GM20000 (cell line): ENCODE measurements at places on chromosomes 6 and 20.

- DNase-seq, result no peak
Measured at GRCh38 chr6:141029908-141030307, 1102.8 kb upstream of the GJE1 start.

- DNase-seq, result no peak
Measured at GRCh38 chr6:113315879-113316278, 541.3 kb upstream of the MARCKS start.

DNA sequence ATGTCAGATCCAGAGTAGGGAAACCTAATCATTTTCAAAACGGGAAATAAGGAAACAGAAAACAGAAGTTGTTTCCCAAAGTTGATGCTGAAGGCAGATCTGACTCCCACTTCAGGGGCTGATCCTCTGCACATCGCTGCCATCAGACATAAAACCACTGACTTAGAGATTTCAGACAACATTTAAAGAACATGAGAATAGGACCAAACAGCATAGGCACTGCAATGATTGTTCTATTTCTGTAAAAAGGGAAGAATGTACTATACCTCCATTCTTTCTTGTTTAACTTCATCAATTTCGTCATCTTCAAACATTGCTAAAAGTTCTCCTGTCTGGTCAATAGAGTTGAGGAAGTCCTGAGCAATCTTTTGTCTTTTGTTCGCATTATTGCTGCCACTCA lies 324.7 kb upstream of the RUNX2 start:
- DNase-seq, result no peak

DNA sequence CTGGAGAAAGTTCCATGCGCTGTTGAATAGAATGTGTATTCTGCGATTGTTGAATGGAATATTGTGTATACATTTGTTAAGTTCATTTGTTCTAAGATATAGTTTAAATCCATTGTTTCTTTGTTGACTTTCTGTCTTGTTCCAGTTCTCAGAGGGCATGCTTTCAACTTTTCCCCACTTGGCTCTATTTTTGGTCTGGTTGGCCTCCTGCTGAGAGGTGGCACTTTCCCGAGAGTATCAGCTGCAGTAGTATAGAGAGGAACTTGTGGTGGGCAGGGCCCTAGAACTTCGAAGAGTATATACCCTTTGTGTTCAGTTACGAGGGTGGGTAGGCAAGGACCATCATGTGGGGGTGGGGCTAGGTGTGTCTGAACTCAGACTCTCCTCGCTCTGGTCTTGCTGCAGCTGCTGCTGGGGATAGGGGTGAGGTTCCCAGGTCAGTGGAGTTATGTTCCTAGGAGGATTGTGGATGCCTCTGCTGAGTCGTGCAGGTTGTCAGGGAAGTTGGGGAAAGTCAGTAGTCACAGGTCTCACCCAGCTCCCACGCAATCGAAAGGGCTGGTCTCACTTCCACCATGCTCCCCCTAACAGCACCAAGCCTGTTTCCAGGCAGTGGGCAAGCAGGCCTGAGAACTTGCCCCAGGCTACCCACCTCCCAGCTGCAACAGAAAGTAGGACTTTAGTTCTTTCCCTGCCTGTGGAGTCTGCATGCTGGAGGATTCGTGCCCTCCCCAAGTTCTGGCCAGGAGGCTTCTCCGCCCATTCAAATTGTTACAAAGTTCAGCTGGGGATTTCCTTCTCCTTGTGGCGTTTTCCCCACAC lies 118.9 kb upstream of the SSTR4 start:
- DNase-seq, result no peak

GRCh38 chr20:7090001-7090400 lies 322.5 kb downstream of the BMP2 start:
- DNase-seq, result no peak

DNA sequence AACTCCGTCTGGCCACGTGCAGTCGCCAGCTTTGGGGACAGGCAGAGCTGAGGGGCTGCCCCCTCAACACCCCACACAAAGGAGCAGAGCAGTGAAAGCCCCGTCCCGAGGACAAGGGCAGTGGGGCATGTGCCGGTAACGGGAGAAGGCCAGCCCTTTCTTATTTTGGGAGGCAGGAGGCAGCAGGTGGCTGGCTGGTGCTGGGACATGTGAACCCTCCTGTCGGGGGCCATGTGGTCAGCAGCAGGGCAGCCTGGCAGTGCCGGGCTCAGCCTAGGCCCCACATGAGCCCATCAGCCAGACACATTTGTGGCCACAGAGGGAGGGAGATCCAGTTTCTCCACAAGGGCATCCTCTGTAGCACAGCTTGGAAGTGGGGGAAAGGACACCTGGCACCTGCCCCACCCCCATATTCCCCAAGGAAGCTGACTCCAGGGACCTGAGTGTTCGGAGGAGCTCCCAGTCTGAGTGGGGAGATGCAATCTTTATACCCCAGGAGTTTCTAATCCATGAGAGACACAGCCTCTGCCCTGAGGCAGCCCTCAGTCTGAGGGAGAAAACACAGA lies 137.6 kb downstream of the MRPL14 start:
- DNase-seq, result no peak

DNA sequence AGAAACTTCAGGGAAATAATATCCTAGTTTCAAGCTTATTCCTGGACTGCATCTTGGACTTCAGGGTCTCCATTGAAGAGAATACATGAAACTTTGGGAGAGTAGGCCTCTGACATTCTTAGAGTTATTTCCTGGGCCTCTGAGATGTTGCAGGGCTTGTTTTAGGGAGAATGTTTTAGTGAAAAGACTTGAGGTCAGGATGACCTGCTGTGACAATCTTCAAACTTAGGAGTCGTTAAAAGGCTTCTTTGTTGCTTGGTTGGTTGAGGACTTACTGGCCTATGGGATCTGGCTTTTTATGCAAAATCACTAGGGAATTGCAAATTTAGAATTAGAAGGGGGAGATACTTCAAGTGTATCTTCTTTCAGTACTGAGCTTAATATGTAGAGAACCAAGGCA lies 613.2 kb upstream of the FLRT3 start:
- DNase-seq, result no peak
